ENCODE measurements at places on chromosomes 4 and X. TPM values are rescaled to one million over a fixed set of nuclear protein-coding genes. Genes with fewer than 3 reads are reported as not detected.

Gene HS3ST1
- under 0.01 TPM for total RNA-seq

Gene SMIM10
- total RNA-seq = 7.1 TPM

Gene AMER1
- 2.5 TPM for total RNA-seq

Gene SPARCL1
- total RNA-seq = not detected

Gene ATP1B4
- not detected for total RNA-seq

Gene CTSO
- total RNA-seq = 25.0 TPM

Gene GUCY2F
- not detected for total RNA-seq

Gene FRG2
- total RNA-seq = not detected

Measured in osteoblast (primary cell).